ENCODE measurements at places on chromosomes 2 and 18.
A peak's percentile ranks its signal among the peaks of the same experiment; 100 is the strongest.

- DNase-seq: no peak
These were observed 35.9 kb downstream of the DCDC2C start for GRCh38 chr2:3739313-3739712.

- no peak for DNase-seq
These were observed 686.7 kb downstream of the TMEM182 start for GRCh38 chr2:103448495-103448894.

GRCh38 chr18:34649080-34649479 is 61.0 kb upstream of the DTNA start:
- no peak for DNase-seq

DNA sequence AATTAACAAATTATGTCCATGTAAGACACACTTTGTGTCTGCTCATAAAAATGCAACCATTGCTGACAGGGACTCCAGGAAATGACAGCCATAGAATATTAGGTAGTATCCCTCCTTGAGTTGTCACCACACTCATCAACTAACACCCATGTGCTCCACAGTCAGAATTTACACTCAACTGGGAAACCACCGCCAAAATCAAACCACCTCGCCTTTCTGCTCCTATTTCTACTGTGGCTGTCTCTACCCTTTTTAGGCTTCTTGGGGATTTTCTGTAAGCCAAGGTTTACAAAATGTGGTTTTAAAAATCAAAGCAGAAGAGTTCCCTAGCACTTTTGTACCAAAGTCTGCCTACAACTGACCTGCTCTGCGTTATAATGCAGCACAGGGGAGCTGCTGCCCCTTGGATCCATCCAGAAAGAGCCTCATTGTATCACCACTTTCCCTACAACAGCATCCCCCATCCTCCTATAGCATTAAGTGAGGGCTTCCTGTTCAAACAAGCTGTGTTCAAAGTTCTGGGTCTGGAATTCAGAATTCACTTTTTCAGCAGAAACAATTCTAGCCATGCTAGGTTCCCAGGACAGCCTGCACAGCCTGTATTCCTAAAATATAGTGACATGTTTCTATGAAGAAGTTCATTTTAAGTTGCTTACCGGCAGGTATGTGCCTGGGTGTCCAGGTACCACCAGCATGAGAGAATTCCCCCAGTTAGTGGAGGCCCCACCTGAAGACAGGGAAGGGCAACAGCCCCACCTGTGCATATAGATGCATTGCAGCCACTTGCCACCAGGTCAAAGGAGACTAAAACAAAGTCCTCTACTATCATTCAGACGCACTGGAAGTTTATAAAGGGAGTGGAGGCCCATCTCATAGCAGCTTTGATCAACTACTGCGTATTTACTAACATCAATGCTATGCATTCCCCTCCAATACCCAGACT is 104.3 kb downstream of the MYO5B start:
- DNase-seq: no peak

GRCh38 chr2:150552041-150552820 is 64.8 kb upstream of the RND3 start:
- no peak for DNase-seq

- DNase-seq: no peak
These were observed 53.5 kb upstream of the C2orf15 start for GRCh38 chr2:99088017-99088416.

- no peak for DNase-seq
These were observed 170.0 kb downstream of the LTBP1 start for GRCh38 chr2:33116799-33117198.

DNA sequence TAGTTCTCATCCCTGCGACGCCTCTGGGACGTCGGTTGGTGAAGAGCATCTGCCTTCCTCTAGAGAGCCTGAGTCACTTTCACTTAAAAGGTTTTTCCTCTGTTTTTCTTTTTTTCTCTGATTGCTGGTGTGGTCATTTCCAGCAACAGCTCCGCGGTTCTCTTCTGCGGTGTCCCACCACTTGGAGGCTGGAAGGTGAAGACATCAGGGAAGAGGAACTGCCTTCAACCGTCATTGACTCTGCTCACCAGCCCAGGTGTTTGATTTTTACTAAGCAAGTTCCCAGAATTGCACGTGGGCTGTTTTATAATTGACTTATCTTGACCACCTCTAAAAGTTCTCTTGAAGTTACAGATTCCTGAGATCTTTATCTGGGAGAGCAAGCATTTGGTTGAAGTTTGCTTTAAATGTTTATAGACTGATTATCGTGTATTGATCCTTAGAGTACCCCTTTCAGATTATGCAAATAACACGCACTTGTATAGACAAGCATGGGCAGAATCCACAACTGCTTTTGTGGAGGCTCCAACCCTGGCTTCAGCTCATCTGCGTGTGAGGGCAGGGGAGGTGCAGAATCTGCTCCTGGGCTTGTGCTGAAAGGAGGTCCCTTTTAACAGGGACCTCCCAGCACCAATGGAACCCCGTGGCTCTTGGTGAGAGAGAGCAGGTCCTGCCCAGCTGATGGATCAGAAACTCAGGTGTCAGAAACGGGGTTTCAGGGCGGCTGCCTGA is 3.5 kb downstream of the CTDP1 start:
- no peak for DNase-seq

- DNase-seq: no peak
These were observed 93.5 kb upstream of the MAPRE2 start for GRCh38 chr18:34947711-34948125.

- DNase-seq: no peak
These were observed 2.8 kb upstream of the CENPA start for GRCh38 chr2:26782876-26783704.

GRCh38 chr18:46693996-46694395 is 37.0 kb upstream of the LOXHD1 start:
- no peak for DNase-seq

GRCh38 chr2:192313773-192314172 is 119.0 kb upstream of the TMEFF2 start:
- DNase-seq: no peak

GRCh38 chr2:71544919-71545571 is 91.7 kb downstream of the DYSF start:
- no peak for DNase-seq

GRCh38 chr18:48776156-48776555 is 174.6 kb downstream of the SMAD7 start:
- DNase-seq: no peak

DNA sequence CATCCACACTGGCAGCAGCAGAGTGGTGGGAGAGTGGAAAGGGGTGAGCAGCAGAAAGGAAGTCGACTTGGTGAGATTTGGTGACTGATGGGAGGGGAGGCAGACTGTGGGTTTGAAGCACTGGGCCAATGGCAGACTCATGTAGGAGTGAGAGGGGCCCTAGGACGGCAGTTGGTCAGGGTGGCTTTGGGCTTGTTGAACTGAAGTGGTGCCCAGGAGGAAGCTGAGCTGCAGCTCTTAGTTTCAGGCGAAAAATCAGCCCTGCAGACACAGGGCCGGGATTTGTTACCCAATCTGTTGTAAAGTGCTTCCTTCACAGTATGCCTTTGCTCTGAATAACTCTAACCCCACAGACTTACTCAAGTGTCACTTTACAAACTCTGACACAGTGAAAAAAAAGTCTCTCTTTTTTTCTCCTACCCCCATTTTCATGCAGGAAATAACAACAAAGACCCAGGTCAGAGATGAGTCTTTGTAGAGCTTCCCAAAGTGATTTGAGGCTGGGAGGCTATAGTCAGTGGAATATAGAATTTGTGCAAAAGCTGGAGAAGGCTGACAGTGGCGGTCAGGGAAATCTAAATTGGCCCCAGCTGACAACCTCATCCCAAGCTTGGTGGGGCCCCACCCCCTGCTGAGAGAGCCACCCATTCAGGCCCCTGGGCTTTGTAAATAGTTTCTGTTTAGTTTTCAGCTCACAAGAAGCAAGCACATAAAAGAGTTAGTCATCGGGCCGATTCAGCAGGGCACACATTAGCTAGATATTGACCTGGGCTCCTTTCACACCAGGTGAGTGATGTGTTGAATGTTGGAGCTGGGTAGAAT is 226.9 kb downstream of the VAPA start:
- DNase-seq: no peak

DNA sequence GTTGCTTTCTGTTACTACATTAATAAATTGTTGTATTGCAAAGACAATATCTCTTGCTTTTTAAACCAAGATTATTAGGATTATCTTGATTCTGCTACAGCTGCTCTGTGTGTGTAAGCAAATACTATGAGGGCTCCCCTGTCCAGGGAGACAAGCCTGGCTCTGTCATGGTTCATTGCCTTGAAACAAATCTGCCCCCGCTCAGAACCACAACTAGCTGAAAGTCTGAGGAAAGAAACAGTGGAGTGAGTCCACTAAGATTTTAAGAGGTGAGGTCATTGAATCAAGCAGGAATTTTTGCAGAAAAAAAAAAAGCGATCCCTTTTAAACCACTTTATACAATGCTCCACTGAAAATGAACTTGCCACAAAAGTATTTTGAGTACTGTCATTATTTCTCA is 30.8 kb upstream of the LRRTM4 start:
- DNase-seq: no peak

- no peak for DNase-seq
These were observed 1196.1 kb upstream of the CDH2 start for GRCh38 chr18:29373000-29373399.

- DNase-seq: no peak
These were observed 62.7 kb downstream of the MYOM1 start for GRCh38 chr18:3157086-3157485.

- DNase-seq: no peak
These were observed 341.6 kb downstream of the FBXO15 start for GRCh38 chr18:73805991-73806390.

DNA sequence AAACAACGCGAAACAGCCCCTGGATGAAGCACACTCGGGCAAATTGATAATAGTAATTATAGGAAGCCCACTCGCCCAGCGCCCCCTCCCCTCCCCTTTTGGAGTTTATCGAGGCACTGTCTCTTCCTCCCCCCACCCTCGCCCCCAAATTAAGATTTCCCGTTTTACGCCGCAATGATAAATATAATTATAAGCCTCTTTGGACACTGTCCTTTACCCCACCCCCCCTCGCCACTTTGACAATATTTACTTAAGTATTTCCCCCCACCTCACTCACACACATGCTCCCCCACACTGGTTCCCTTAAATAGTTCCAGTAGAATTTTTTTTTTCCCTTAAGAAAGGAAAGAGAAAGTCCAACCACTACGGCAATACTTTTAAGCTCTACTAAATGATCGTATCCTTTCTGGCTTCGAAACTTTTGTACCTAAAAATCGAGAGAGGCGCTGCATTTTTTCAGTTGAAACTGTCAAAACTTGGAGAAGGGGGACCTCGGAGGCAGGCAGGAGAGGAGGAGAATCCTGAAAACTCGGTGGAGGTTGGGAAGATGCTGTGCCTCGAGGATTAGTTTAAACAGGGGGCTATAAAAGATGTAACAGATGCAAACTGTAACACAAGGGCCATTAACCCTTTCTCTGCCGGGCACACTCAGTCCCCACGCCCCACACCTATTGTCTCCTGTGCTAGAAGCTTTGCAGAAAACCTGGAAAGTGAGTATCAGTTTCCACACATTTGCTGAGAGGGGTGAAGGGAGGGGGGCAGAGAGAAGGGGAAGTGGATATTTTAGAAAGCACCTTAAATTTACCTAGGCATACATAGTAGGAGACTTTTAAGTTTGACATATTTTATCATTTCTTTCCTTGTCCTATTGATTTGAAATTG is 1.8 kb downstream of the ZEB2 start:
- no peak for DNase-seq

GRCh38 chr18:58625839-58626238 is 3.1 kb downstream of the ALPK2 start:
- no peak for DNase-seq

DNA sequence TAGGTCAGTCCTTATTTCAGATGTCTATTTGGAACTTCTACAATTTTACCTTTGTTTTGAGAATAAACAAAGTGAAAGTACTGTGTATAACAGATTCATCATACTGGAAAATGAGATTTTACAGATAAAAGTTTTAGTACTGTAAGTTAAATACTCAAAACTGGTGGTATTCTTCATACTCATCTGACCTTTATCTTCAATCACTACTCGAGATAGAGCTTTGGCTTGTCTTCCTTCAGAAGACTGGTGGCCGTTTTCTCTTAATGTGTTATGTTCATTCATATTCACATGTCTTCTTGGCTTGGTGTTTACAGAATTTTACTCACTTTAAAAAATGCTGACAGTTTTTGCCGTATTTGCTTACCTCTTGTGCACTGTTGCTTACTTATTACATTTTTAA is 2.1 kb downstream of the SPOPL start:
- DNase-seq: no peak

GRCh38 chr2:10452956-10453904 is 5.1 kb upstream of the ODC1 start:
- DNase-seq: peak; percentile 51

DNA sequence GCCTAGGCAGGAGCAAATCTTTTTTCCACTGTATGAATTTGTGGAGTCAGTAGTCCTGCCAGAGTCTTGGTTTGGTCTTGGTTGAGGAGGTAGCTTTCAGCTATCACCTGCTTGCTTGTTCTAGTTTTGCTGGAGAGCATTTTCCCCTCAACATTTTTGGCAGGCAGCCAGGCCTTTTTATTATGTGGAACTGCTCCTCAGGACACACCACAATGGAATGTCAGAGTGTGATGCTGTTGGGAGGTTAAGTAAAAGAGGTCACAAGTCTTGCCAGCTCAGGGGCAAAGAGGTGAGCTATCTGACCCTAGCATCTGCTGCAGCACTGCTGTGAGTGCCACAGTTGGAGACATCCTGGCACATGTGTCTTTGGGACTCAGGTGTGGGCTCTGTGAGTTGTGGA is 258.0 kb downstream of the CNTNAP5 start:
- DNase-seq: no peak

DNA sequence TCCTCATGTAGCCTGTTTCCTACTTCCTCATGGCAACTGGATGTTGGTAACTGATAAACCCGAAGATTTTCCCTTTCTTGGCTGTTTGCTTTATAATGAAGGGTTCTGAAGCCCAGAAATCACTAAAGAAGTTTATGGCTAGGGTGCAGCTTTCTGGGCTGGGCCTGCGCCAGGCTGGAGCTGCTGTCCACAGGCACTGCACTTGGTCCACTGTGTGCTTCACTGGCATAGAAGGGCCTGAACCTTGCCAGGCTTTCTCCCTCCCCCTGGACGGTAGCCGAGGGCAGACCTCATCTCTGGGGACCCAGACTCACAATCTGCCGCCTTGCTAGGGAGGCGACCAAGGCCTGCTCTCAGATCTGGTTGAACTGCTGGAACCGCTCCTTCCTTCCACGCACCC is 133.3 kb upstream of the SPRED2 start:
- no peak for DNase-seq

DNA sequence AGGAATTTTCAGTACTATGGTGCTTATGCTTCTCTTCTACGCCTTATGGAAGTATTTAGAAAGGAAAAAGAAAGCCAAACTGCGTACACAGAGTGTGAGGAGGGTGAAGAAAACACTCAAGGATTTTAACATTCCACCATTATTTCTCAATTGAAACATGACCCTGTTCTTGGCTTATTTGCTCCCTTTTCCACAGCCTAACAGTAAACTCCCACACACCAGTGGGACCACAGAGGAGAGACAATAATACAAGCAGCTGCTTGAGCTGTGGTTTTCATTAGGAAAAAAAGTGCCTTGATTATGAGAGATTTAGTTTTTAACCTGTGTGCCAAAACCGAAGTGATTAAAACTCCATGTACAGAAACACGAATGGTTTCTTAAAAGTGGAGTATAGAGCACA is 134.3 kb downstream of the MEP1B start:
- no peak for DNase-seq

- no peak for DNase-seq
These were observed 65.9 kb downstream of the MGAT5 start for GRCh38 chr2:134319596-134320254.
